Foreskin fibroblast (primary cell): ENCODE measurements at places on chromosomes 5 and 9.
A peak's percentile ranks its signal among the peaks of the same experiment; 100 is the strongest.

DNA sequence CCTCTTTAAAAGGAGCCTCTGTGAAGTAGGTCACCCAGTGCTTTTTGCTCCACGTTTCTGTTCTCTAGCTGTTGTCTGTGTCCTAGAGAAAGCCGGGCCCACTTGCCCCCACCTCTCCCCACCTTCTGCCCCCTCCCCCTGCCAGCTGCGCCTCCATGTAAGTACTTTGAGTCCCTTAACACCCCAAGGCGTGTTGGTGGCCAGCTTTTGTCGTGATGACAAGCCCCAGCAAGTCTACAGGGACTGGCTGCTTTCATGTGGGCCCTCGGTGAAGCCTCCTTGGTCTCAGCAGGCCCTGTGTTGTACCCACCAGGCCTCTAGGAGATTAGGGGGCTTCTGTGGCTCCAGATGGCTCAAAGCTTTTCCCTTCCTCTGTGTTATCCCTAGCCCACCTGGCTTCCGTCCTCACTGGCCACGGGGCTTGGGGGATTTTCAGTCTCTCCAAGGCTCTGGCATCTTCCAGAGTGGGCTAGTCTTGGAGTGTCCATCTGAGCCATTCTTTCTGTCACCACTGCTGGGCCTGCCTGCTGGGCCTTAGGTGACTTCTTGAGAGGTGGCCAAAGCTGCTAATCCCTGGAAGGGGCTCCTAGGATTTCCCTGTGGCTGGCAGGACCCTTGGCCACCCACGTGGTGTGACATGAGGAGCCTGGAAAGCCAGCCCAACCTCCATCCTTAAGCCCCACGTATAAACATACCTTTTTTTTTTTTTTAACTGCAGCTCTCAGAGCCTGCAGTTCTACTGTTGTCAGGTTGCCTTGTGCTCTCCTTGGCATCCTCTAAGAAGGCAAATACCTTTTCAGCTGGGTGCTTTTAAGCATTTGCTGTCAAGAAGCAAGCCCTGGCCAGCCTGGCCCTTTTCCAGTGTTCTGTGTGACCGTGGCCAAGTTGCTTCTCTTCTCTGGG, 1.1 kb upstream of the NDST1 start:
- no peak for DNase-seq

GRCh38 chr5:173963867-173964441, 25.0 kb upstream of the C5orf47 start:
- DNase-seq, result no peak

- peak; percentile 71 for DNase-seq
Observed at GRCh38 chr5:80963966-80964481, 3.9 kb downstream of the RASGRF2 start.

DNA sequence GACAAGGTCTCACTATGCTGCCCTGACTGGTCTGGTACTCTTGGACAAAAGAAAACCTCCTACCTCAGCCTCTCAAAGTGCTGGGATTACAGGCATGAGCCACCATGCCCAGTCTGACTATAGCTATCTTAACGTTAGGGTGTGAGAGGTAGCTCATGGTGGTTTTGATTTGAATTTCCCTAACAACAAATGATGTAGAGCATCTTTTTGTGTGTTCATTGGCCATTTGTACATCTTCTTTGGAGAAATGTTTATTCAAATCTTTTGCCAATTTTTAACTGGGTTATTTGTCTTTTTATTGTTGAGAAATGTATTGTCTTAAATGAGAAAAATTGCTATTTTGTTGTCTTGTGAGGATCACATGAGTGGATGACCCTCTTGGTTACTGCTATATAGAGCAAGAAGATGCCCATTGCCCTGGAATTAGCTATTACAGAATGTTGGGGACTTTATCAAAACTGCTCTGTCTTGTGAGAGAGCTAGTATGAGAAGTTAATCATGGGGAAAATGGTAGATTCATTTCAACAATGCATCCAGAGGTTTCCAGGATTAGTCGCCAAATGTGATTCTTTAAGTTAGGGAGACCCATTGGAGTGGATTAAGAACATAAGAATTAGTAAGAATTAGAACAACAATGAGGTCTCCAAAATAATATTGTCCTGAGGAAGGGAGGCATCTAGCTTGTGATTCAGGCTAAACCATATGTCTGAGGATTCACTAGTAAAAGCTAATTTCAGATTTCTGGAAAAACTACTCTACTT, 124.3 kb upstream of the MOCS2 start:
- DNase-seq, result no peak

DNA sequence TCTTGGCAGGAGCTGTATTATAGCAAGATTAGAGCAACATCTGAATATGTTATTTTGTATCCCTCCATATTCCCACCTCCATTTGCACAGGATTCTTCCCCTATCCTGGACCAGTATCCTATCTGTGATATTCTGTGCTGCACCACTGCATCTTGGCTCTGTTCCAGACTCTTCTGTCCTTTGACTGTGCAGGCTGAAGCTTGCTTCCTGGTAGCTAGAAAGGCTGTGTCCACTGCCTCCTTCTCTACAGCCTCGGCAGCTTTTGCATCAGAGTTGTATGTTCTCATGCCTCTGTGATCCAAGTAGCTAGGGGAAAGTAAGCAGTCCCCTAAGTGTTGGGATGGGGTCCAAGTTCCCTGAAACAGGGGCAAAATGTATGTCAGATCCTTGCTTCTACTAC, 104.1 kb downstream of the GAS1 start:
- no peak for DNase-seq

DNA sequence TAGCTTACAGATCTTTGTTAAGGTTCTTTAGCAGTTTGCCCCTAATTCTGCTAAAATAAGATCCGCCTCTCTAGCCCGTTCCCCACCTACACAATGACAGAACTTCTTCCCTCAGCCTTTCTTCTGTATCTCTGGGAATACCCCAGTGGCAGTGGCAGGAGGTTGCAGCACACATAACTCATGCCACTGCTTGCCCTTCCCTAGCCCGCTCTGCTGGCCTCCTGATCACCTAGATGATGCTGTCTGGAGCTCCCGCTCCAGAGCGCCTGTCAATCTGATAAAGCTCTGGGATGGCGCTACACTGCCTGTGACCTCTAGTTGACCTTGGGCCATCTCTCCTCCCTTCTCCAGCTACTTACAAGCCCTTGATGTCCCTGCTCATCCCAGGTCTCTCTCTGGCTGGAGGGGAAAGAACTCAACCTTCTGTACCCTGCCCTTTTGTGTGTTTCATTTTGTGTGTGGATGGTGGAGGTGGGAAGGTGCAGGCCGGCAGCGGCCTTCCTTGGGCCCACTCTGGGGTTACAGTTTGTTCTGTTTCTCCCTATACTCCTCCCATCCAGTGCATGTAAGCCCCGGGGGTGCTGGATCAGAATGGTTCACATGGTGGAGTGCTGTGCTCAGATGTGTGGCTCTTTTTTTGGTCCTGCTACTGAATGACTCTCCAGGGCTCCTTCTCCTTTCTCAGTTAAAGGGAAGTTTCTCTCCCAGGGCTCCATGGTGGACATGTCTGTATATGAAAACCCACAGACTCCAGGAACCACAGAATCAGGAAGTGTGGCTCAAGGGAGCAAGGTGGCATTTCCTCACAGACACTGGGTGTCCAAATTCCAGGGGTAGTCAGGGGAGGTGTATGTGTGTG, 29.1 kb downstream of the MTX3 start:
- DNase-seq, result no peak

- DNase-seq, result peak; percentile 59
Observed at GRCh38 chr5:9507974-9508373, 37.9 kb downstream of the SEMA5A start.

DNA sequence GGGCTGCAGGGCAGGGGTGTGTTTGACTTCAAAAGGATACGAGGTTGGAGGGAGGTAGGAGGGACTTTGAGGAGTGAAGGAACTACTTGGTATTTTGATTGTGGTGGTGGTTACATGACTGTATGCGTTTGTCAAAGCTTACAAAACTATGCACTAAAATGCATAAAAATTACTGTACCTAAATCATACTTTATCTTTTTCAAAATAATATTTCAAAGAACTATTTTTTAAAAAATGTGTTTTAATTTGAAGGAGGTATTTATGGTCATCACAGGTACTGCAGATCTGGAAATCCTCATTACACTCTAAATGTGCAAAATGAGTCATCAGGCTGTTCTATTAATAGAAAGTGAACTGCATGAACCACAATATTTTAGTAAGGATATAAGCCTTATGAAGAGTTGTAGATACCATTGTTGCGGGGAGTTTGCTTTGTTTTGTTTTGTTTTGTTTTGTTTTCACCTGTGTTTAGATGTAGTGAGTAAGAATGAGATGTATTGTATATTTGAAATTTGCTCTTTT, 116.9 kb downstream of the ARRDC3 start:
- peak; percentile 25 for DNase-seq

DNA sequence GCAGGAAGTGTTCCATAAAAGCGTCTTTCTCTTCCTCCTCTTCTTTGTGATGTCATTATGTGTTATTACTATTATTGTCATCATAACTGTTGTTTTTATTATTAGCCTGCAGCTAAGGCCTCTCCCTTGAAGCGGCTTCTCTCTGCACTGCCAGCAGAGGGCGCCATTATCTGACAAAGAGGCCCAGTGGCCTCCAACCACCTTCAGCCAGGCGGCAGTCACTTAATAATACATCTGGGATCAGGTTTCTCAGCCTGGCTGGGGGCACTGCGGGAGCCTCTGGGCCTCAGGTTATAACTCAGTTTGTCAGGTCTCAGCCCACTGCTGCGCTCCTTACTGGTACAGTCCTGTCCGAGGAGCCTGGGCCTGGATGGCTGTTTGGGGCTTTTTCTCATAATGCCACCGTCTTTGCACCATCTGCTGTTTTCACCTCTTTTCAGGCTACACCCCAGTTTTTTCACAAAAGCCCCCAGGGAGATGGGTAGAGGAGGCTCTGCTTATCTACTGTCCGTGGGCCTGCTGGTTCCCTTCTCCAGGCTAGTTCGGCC, 281.9 kb downstream of the NSG2 start:
- DNase-seq, result peak; percentile 52

DNA sequence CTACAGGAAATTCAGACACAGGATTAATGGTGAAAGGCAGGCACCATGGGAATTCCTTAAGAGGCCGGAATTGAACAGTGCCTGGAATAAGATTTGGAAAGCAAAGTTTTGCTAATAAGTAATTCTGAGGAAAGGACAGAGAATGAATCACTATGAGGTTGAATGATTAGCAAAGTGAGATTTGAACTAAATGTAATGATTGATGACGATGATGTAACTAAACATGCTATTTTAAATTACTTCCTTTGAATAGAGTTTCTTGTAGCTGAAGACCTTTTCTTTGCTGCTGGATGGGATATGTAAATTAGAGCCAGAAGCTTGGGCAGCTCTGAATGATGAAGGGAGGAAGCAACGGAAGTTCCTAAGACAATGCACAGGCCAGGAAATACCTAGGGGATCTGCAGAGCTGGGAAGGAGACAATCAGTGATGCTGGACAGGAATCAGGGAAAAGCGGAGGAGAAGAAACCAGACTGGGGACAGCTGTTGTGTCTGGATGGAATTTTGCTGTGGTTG, 482.0 kb downstream of the PSAT1 start:
- no peak for DNase-seq

DNA sequence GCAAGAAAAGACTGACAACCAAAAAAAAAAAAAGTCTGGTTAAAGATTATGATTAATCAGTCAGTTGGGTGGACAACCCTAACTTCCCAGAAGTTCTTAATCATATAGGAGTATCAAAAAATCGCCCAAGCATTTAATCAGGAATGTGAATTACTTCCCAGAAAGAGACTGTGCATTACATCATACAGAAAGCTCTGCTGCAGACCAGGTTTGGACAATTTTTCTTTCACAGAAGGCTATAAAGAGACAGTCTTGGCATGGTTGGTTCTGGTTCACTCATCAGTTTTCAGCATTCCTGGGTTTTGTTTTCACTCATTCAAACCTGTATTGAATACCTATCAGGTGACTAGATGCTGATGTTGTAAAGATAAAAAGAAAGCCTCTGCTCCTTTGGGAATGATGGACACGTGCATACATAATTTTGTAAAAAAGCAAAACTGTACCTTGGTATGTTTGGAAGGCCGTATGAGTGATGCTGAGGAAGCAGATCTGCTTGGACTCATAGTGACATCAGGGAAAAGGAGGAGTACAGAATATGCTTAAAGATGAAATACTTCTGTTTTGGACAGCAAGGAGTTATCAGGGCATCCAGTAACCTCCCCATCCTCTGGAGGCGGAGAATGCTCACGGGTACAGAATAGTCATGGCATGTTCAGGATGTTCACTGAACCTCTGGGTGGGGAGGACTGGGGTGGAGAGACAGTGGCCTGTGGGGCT, 178.4 kb downstream of the GNA14 start:
- peak; percentile 27 for DNase-seq

DNA sequence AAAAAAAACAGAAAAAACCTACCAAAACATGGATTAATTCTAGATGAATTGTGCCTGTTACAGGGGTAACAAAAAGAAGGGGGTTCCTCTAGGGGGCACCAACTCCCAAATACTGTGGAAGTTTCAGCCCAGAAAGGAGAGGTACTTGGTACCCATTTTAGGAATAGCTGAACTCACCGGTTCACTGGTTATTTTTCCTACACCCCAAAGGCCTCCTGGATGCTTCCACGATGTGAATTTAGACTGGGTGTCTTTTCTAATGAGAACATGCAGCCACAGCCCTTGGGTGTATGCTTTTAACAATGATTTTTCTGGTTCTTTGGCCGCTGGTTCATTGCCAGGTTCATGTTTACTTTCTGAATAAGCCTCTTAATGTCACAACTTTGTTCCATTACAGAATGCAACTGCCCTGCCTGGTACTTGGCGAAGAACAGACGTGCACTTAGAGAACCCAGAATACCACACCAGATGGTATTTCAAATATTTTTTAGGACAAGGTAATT, 46.7 kb downstream of the GARNL3 start:
- peak; percentile 91 for DNase-seq

DNA sequence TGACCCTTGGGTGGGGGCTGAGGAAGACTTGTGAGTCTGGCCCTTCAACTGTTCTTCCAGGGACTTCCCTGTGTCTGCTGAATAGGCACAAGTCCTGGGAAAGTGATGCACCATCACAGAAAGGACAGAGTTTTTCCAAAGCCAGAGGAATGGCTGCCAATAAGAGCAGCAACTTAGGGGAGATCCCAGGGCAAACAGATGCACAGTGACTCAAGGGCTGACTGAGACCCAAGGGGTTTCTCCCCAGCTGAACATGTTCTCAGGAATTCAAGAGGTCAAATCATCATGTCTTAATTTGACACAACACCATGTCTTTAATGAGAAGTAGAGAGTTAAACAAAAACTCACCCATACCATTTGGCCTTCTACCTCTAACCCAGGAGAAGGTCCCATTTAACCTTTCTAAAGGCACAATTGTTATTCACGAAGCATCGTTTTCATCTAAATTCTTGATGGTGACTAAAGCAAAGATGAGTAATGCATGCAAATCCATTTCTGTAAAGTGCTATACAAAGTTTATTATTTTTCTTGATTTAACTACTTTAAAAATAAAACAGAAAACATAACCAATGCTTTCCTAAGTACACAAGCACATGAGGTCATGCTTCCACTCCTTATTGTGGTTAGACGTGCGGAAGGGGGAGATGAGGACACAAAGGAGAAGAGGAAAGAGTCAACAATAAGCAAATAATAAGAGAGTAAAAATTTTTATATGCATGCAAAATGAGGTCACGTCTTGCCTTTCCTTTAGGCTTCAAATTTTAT, 324.1 kb downstream of the PLK2 start:
- DNase-seq, result peak; percentile 88

- no peak for DNase-seq
Observed at GRCh38 chr5:181223729-181224389, 778 bp downstream of the TRIM41 start.

GRCh38 chr5:107964722-107965121, 294.0 kb upstream of the EFNA5 start:
- no peak for DNase-seq
